Stimulated activated CD8-positive, alpha-beta memory T cell treated with anti-CD3 and anti-CD28 coated beads, Interleukin-12 subunit alpha, Interleukin-12 subunit beta, amount 100 ng/mL, for 1 hour (primary cell): ENCODE measurements at places on chromosomes 16 and 17.

GRCh38 chr17:64503821-64504768, 2.0 kb downstream of the DDX5 start:
- DNase-seq, result no peak

DNA sequence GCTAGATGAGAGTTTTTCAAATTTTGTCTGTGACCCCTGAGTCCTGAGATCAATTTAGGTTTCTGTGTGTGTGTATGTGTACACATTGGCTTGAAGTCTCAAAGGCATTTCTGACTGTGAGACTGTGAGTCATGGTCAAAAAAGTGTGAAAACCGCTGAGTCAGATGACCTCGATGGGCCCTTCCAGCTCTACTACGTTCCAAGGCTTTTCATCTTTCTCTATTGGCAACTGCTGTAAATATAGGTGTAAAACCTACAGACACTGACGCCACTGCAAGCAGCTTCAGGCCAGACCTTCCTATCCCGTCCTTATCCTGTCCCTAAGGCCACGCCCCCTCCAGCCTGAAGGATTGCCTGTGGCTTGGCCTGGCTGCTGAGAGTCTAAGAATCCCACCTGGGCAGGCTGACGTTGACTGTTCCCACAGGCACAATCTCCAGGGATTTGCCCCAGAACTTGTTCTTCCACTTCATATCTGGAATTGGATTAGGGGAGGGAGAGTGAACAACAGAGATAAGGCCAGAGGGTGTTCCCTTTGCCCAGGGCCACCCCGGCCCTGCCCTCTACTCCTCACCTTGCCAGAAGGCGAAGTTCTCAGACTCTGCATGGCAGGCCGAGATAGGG, 11.3 kb downstream of the OSBPL7 start:
- no peak for DNase-seq

- DNase-seq, result no peak
Observed at GRCh38 chr17:9768381-9768934, 22.9 kb downstream of the DHRS7C start.

GRCh38 chr16:66930189-66930588, 4.0 kb downstream of the CIAO2B start:
- DNase-seq, result no peak

- no peak for DNase-seq
Observed at GRCh38 chr17:29575511-29576213, 7.2 kb downstream of the TP53I13 start.

- DNase-seq, result no peak
Observed at GRCh38 chr17:46264456-46265198, 30.3 kb upstream of the LRRC37A start.

DNA sequence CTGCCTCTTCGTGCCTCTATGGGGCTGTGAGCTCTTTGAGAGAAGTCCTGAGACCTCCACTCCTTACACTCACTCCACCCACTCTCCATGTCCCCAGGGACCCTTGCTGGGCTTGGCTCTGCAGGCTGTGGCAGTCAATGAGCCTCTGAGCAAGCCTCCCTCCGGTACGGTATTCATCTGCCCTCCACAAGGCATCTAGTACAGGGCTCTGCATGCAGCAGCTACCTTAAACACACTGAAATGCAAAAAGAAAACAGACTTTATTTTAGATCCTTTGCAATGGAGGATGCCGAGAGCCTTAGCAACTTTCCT, 38.9 kb upstream of the SMPD3 start:
- no peak for DNase-seq

- DNase-seq, result no peak
Observed at GRCh38 chr17:27320222-27320560, 26.3 kb downstream of the WSB1 start.

DNA sequence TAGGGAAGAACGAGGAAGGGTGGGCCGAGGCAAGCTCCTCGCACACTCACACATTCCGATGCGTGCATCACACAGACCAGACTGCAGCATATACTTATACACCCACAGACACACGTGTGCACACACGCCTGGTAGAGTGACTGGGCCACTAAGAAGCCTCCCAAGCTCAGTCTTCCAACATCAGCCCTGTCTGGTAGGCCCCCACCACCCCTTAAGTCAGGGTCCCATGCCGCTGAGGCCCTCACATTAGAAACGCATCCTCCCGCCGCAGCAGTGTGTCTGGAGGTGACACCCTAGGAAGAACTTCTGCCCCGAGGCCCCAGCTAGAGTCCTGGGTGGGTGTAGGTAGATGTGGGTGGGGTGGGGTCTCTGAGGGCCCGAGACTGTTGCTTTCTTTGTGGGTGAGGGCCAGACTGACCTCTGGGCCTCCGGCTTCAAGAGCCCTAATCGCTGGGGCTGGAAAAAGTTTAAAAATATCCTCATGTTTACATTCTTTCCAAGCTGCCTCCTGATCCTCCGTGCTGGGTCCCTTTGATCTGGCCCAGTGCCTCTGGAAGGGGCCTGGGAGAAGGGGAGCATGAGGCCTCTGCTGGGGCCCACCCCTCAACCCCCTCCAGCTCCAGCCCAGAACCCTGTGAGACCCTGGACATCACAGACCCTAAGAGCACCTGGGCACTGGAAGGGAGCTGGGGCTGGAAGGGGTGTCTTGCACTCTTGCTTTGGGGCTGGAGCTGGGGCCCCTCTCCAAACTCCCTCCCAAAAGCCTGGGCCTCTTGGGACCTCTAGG, 13.6 kb downstream of the CDH16 start:
- no peak for DNase-seq

DNA sequence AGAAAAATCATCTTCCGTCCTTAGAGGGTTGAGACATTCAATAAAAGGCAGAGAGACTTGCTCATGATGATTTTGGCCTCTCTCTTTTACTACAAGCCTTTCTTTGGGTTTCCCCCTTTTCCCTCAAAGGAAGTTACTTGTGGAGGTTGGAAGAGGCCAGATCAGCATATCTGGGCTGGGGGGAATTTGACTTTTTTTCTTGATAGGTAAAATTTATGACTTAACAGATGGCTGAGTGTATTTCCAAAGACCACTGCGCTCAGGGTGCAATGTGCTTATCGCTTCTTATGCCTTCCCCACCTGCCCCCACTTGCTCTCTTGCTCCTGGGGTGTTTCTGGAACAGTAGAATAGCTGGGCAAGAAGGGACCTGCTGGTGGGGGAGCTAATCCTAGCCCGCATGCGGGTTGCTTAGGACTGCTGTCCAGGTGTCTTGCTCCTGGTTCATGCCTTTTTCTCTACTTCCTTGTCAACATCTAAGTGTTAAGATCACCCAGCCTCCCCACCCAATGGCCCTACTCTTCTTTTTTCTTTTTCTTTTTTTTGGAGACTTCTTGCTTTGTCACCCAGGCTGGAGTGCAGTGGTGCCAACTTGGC, 131.9 kb downstream of the MSI2 start:
- no peak for DNase-seq

DNA sequence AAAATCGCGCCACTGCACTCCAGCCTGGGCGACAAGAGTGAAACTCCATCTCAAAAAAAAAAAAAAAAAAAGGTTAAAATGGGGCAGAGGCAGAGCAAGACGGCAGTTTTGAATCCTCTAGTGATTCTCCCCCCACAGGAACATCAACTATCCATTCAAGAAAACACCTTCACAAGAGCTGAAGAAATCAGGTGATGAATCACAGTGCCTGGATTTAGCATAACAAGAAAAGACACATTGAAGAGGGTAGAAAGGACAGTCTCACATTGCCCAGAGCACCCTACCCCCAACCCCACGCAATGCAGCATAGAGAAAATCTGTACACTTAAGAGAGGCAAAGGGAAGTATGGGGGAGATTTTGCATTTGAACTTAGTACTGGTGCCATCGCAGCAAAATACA, 28.8 kb upstream of the RNF43 start:
- DNase-seq, result no peak

- DNase-seq, result peak; percentile 22
Observed at GRCh38 chr17:83053739-83054451, 25.5 kb upstream of the METRNL start.

DNA sequence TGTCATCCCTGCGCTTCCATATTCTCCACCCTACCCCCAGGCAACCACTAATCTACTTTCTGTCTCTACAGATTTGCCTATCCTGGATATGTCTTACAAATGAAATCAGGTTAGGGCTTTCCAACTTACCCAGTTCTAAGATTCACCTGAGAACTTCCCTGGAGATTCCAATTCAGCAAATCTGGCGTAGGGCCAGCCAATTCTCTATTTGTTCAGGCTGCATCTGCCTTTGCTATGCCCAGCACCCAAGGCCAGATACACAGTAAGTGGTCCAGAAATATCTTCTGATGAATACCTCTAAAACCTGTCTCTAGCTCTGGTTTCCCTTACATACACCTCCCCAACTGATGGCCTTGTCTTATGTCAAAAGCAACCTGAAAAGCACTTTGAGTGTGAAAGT, 10.4 kb upstream of the CTCF start:
- no peak for DNase-seq
